ENCODE measurements at places on chromosomes 12 and 14. TPM values are rescaled to one million over a fixed set of nuclear protein-coding genes. Genes with fewer than 3 reads are reported as not detected.
A peak's percentile ranks its signal among the peaks of the same experiment; 100 is the strongest.

DNA sequence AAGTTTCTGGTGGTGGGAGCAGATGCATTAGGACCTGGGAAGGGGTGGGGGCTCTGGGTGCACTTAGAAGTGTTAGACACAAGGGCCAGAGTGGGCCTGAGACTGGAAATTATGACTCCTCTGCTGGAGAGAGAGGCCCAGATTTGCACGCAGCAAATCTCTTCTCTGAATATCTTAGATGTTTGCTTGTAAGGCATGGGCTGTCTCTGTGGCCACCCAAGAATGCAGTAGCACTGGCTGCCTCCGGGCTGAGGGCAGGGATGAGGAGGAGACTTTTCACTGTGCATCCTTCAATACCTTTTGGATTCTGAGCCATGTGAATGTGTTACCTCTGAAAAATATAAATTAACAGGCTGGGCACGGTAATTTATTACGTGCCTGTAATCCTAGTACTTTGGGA, 14.0 kb upstream of the RABGGTA start:
- no peaks in the 10 kb centered on the region for H3K27me3 ChIP-seq
- no peak overlapping the region for H3K27ac ChIP-seq
- no peaks in the 10 kb centered on the region for H3K36me3 ChIP-seq
- H3K4me1 ChIP-seq: no peaks in the 10 kb centered on the region
- no peak overlapping the region for H3K4me3 ChIP-seq

GRCh38 chr14:42428996-42429395, 822.3 kb downstream of the LRFN5 start:
- H3K4me1 ChIP-seq: peaks cover 1% of the 10 kb centered on the region
- no peak overlapping the region for H3K4me3 ChIP-seq
- no peak for DNase-seq
- H3K27me3 ChIP-seq: no peaks in the 10 kb centered on the region
- H3K27ac ChIP-seq: no peak overlapping the region

GRCh38 chr12:19423166-19423930, 15.9 kb upstream of the AEBP2 start:
- no peak overlapping the region for H3K27ac ChIP-seq
- H3K4me3 ChIP-seq: no peak overlapping the region
- peaks cover 2% of the 10 kb centered on the region for H3K27me3 ChIP-seq
- H3K4me1 ChIP-seq: no peaks in the 10 kb centered on the region
- peaks cover 5% of the 10 kb centered on the region for H3K36me3 ChIP-seq
- DNase-seq: no peak

DNA sequence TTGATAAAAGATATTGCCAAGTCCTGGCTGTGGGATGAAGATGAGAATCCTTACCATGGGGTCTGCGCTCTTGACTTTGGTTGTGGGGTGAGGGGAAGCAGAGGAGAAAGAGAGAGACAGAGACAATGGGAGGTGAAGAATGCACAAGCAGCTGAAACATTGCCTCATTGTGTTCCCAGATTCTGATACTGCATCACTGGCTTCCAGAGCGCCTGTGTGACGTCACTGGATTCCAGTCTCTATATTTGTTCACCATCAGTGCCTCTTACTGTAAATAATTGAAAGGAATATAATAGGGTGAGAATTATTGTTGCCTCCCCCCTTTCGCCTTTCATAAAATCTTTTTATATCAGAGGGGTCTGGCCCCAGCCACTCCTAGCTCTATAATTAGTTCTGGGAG, 188.9 kb upstream of the NTF3 start:
- peaks cover 2% of the 10 kb centered on the region for H3K4me1 ChIP-seq
- H3K27me3 ChIP-seq: no peaks in the 10 kb centered on the region
- no peaks in the 10 kb centered on the region for H3K36me3 ChIP-seq
- H3K4me3 ChIP-seq: no peak overlapping the region
- no peak overlapping the region for H3K27ac ChIP-seq
- no peak for DNase-seq

- H3K36me3 ChIP-seq: no peaks in the 10 kb centered on the region
- no peak overlapping the region for H3K4me3 ChIP-seq
- H3K27me3 ChIP-seq: no peaks in the 10 kb centered on the region
- no peak for DNase-seq
- H3K4me1 ChIP-seq: no peaks in the 10 kb centered on the region
- no peak overlapping the region for H3K27ac ChIP-seq
Measured at GRCh38 chr14:24982472-24983155, 67.3 kb downstream of the STXBP6 start.

- peak overlapping the region; percentile 56 for H3K27ac ChIP-seq
- peaks cover 3% of the 10 kb centered on the region for H3K27me3 ChIP-seq
- peak; percentile 81 for DNase-seq
Measured at GRCh38 chr12:66860752-66861750, 182.2 kb upstream of the GRIP1 start.

HDAC7 gene
- total RNA-seq: 67.9 TPM

MYO1H gene
- 0.27 TPM for total RNA-seq

TSPAN19 gene
- 2.9 TPM for total RNA-seq
